ENCODE measurements at places on chromosomes 3 and 15.

DNA sequence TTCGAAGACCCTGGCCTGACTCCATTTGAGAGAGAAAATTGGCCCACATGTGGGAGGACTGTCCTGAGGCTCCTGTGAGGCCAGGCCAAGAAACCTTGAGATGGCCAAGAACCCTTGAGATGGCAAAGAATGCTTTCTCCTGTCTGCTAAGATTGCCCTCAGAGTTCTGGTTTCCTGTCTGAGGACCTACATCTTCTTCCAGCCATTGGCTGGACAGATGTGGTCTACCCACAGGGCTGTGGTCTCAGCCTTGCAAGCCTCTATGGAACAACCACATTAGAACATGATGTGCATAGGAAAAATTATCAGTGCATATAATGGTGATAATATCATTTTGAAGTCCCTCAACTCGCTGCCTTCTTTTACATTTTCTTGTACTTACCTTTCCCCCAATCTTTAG is 10.8 kb upstream of the RASA2 start:
- no peak for DNase-seq

- no peak for DNase-seq
Measured at GRCh38 chr15:48396020-48396419, 64.8 kb downstream of the DUT start.

- no peak for DNase-seq
Measured at GRCh38 chr3:197308591-197308990, 10.2 kb upstream of the DLG1 start.

GRCh38 chr3:165404357-165405027 is 208.3 kb upstream of the SLITRK3 start:
- no peak for DNase-seq

DNA sequence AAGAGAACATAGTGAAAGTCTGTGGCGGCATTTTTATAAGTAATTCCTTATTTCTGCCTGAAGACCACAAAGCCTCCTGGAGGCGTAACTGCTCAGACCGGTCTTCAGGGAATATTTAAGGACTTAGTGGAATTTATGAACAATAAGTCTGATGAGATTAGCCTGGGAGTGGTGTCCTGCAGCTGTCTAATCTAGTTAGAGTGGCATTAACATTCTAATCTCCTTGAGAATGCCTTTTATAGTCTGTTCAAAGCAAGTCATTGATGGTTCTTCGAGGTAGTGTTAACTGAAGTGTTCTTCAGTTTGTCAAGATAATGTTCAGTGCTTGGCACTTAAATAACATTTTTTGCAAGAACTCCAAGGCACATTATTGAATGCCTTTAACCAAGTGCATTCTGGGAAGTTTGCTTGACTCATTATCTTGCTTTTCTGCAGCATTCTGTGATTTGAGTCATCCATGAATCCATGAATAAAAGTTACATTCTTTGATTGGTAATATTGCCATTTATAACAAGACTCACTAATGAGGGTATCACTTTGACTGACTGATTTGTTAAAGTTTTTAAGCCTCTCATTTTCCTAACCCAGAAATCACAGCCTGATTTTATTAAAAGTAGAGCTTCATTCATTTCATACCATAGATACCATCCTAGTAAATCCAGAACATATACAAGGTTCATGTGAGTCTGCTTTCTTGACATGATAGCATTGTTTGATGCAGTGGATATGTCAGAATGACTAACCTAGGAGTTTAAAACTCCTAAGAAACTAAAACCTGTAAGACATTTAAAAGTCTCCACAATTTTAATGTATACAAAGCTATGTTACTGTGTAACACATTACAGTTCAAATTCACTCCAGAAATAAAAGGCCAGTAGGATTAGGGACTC is 12.5 kb downstream of the RBM5 start:
- peak; percentile 58 for DNase-seq

DNA sequence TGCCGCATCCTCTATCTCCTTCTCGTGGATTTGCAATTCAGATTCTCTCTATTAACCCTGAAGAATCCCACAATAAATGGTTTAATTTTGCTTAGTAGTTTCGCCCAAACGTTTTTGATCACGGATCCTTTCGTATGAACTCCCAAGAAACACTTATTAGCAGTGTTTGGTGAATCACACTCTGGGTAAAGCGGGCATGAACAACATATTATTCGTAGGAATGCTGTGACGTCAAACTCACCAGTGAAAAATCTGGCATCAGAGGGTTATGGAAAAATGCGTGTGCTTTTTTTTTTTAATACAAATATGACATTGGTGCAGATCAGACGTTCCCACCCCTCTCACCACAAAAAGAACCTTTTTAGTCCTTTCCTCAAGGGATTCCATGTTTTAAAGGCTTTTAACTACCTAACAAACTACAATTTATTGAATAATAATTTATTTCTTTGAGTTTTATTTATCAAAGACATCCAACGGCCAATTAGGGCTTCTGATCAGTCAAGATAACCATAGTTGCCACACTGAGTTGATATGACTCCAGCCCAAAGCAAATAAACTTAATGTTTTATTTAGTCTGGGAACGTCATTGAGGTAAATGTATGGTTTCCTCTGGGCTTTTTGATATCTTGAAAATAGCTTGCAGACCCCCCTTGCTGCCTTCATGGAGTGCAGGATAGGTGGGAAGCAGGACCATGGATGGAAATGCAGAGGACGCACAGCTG is 45.5 kb upstream of the CGNL1 start:
- DNase-seq = no peak

DNA sequence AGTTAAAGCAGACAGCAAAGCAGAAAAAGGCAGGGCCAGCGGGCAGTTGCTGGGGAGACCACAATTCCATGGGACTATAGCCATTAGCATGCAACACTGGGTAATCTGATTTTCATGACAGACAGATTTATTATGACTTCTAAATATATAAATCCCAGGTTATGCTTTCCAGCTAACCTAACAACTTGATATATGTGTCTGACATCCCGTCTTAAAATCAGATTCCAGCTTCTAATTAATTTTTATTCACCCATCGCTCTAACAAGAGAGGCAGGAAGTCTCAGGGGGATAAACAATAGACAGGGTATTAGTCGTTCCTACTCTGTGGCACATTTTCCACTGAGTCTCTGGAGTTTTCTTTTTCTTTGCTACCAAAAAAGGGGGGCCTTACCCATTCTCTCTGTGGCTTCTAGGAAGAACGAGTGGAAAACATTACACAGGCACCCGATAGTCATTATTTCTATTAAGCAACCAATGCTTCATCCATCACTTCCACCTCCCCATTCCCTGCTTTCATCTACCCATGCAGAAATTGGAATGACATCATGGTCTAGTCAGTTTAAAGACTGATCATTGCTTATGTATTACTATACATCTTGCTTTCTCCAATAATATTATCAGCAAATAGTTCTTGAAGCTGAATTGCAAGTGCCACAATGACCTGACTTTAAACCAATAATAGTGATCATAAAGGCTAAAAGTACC is 173.1 kb downstream of the FHIT start:
- no peak for DNase-seq

DNA sequence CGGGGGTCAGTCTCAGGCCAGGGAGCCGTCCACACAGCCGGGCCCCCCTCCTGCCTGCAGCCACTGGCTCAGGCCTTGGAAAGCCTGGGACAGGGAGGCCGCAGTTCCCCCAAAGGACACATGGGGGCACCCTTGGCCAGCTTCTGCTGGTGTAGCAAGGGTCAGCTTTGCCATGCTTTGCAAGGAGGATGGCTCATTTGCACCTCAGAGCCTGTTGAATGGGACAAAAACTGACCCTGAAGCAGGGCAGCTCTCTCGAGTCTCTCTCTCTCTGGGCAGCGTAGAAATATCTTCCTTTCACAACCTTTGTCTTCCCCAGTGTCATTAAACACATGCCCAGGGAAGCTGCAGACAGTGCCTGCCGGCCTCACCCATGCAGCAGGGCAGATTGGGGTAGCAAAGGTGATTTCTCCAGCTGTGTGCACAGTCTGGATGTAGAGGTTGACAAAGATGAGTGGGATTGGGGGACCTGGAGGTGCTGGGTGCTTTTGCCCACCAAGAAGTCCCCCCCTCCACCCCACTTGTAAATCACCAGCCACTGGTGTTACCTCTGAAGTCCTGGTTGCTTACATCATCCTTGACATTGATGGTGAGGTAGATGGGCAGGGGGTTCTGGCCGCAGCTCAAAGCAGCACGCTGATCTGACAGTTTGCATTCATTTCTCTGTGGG is 17.4 kb upstream of the EHD4 start:
- DNase-seq = peak; percentile 86

DNA sequence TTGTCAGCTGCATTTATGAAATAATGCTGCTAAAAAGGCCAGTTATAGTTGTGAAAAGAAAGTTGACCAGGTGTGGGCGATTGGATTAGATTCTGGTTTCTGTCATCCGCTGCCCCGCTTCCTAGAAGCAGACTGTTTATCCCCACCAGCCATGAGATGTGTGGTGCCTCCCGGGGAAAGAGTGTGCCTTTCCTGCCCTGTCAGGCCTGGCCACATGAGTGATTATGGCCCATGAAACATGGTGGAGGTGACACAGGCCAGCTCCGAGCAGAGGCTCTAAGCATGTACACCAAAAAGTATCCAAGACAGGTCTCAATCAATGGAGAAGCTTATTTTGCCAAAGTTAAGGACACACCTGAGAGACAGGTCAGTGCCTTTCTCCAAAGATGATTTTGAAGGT is 85.4 kb upstream of the ABHD2 start:
- DNase-seq = no peak

DNA sequence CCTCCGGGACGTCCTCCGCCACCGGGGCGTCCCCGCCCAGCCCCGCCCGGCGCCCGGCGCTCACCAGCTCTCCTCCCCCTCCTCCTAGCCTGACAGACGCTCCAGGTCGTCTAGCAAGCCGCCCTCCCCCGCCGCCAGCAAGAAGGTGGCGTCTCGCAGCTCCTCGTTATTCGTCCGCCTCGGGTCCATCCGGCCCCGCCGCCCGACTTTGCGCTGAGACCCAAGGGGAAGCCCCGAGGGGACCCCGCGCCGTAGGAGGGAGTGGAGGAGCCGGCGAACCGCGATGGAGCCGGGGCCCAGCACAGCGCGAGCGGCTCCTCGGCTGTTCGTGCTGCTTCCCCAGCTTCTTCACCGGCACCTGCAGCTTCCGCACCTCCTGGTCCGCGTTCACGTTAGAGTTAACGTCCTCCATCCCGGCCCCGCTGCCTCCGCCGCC is 26.3 kb upstream of the MTHFS start:
- no peak for DNase-seq

DNA sequence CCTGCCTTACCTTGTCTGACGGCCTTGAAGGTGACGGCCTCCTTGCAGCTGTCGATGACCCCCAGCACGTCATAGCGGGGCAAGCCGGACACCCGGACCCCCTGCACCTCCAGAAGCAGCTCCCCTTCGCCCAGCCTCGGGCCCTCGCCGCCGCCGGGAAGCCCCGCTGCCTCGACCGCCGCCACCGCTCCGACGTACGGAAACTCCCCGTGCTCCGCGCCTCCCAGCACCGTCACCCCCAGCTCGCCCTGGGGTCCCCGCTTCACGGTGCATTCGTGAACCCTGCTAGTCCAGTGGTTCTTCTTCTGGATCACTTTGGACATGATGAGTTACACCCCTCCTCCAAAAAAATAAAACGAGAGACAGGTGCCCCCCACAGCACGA is 740 bp downstream of the MAGI1 start:
- DNase-seq = no peak

DNA sequence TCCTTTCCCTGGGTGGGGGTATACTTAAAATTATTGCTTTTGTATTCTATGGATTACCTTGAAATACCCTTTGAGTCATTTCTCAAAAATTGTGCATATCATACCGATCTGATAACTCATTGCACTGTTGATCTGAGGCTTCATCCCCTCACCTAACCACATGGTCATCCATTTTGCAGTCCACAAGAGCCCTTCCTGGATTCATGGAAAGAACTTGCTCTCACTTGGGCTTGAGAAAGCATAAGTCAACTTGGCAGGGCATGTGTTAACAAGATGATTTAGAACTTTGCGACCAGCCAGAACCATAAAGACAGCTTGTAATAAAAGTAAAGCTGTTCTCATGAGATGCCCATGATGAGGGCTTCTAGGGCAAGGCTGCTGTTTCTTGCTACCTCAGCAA is 22.2 kb downstream of the MME start:
- no peak for DNase-seq

GRCh38 chr3:185976100-185976499 is 38.3 kb upstream of the TRA2B start:
- DNase-seq = no peak

DNA sequence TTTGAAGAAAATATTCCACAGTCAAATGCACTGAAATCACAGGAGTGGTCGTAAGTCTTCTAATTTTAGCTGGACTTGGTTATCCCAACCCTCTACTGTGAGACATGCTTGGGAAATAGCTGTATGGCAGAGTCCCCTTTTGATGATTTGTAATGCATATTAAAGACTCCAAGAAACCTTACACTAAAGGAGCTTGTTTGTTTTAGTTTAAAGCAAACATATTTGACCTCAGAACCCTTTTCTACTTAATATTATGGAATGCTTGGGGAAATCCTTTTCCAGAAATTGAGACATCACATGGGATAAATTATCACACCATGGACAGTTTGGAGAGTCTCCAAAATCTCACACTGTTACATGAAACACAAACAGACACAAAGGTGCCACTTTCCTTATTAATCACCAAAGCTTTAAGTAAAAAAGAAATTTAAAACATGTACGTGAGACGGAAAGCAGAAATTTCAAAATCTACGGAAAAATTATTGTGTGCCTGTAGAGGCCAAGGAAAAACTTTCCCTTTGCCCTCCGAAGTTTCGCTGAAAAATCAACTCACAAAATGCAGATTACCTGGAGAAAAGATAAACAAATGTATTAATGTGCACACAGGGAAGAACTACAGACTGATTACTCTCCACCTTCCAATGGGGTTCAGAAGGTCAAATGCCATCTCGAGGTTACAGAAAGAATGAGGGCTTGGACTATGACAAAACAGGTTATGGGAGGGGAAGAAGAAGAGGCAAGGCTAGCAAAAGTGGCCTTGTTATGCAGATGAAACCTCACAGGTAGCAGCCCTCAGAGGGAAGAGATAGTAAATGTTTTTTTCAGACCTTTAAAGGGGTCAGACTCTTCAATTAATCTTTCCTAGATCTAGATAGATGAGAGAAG is 7.0 kb upstream of the CPB1 start:
- no peak for DNase-seq

GRCh38 chr3:120028271-120029047 is 65.8 kb downstream of the GSK3B start:
- no peak for DNase-seq

GRCh38 chr15:57215881-57216280 is 160.4 kb upstream of the CGNL1 start:
- DNase-seq = no peak

- no peak for DNase-seq
Measured at GRCh38 chr3:26247712-26248111, 374.9 kb upstream of the LRRC3B start.
